ENCODE measurements at places on chromosomes 7 and 10.

DNA sequence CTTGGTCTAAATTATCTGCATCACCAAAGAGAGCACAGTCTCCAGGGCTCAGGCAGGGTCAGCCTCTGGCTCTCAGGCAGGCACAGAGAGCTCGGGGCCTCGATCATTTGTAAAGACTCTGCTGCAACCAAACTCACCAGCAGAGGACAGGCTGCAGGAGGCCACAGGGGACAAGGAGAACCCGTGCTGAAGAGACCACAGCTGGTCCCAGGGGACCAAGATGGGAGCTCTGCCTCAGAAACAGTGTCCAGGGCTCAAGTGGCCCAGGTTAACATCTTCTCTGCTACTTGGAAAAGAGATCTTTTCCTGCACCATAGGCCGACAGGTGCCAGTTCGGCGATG, 543.2 kb downstream of the PTPRN2 start:
- DNase-seq = no peak

- DNase-seq = no peak
Measured at GRCh38 chr7:100818366-100818765, 9.0 kb downstream of the EPHB4 start.

DNA sequence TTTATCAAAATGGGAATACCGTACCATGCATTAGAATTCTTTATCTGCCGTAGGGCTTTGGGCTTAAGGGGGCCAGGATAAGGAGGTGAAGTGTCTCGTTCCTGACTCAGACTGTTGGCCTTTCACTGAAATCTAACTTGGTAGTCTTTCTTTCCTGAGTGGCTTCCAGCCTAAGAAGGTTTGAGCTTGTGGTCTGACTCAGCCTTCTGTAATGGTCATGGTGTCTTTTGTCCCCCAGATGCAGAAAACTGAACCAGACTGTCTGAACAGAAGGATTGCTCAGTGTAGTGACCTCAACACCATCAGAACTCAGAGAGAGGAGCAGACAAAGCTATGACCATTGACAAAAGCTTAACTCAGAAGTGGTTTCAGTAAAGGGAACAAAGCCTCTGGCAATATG, 39.5 kb downstream of the WNT2 start:
- no peak for DNase-seq

- no peak for DNase-seq
Measured at GRCh38 chr10:62610649-62611229, 193.8 kb upstream of the ADO start.

DNA sequence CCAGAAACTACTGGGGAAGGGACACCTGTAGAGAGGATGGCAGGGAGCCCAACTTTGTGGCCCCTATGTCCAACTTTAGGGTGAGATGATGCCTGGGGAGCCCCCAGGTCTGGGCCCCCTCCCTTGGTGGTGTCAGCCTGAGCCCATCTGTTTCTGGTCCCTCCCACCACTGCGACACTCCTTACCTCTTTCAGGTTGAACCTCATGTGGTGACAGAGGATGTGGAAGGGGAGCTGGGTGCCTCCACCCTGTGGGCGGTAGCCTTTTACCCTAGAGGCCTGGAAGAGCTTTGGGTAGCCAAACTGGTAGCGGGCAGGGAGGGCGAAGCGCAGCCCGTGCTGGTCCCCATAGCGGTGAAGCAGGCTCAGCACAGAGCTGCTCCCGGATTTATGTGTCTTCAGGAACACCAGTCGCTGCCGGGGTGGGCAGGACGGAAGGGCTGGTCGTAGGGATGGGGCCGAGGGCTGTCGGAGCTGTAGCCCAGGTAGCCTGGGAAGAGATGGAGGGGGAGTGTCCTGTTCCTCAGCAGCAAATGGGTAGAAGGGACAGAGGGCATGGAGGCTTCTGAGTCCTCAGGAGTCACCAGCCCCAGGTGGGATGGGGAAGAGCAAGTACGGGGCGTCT, 2.0 kb downstream of the GAL3ST4 start:
- DNase-seq = no peak

GRCh38 chr10:100075426-100076220, 6.0 kb downstream of the CPN1 start:
- no peak for DNase-seq

- no peak for DNase-seq
Measured at GRCh38 chr7:133207687-133208086, 45.2 kb upstream of the EXOC4 start.

DNA sequence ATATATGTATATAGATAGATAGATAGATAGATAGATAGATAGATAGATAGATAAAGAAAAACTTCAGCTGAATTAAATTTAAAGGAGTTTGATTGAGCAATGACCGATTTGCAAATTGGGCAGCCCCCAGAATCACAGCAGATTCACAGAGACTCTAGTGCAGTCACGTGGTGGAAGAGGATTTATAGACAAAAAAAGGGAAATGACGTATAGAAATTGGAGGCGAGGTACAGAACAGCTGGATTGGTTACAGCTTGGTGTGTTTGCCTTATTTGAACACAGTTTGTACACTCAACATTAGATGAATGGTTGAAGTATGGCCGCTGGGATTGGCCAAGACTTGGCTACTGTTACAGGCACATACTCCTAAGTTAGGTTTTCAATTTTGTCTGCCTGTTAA, 8.2 kb upstream of the PODXL start:
- DNase-seq = no peak

DNA sequence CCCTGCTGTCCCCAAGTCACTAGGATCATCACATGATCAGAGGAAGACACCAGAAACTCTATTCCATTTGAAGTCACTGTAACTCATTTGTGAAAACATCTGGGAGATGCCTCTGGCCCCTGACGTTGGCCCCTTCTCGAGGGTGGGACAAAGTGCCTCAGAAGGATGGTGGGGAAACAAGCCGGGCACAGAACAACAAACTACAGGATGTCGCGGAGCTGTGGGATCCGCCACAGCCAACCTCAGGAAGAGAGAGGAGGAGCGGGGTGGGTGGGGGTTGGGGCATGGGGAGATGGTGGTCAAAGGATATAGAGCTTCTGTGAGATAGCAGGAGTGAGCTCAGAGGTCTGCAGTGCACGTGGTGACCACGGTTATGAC, 265.6 kb upstream of the TCERG1L start:
- DNase-seq = no peak
